ENCODE measurements at places on chromosomes 3 and 15. TPM values are rescaled to one million over a fixed set of nuclear protein-coding genes. Genes with fewer than 3 reads are reported as not detected.

MUSTN1 gene
- not detected for total RNA-seq

TIPIN gene
- total RNA-seq = 12.3 TPM

KCNAB1 gene
- total RNA-seq = 0.12 TPM

MASP1 gene
- total RNA-seq = 1.7 TPM

SLC7A14 gene
- 0.60 TPM for total RNA-seq

P2RY1 gene
- 1.3 TPM for total RNA-seq

POLQ gene
- 0.09 TPM for total RNA-seq

C2CD4B gene
- total RNA-seq = 0.77 TPM

LRRC34 gene
- total RNA-seq = 2.1 TPM

SEMA7A gene
- total RNA-seq = 8.1 TPM

MRPL47 gene
- 27.4 TPM for total RNA-seq

ZNF619 gene
- total RNA-seq = 3.3 TPM

C2CD4A gene
- 0.12 TPM for total RNA-seq

GPX1 gene
- total RNA-seq = 296 TPM

COMMD2 gene
- total RNA-seq = 20.1 TPM
